ENCODE measurements at places on chromosomes 2 and 18. TPM values are rescaled to one million over a fixed set of nuclear protein-coding genes. Genes with fewer than 3 reads are reported as not detected.

SIX2 gene
- total RNA-seq = 27.9 TPM

DNA sequence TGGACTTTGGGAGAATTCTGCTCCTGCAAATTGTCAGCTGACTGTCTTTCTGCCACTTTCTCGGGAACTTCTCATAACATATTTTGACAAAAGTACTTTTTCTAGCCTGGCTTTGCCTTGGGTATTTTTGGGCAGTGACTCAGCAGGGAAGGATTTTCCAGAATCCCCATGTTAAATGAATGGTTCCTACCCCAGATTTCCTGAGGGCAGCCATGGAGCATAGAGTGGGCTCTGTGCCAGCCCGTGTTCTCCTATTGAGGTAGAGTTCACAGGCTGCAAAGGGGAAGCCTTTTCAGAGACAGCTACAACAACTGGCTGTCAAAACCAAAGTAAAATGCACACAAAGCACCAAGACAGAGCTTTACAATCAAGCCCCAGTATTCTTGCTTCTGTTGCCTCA is 59.8 kb downstream of the BMP10 start:
- DNase-seq = peak; percentile 30

DNA sequence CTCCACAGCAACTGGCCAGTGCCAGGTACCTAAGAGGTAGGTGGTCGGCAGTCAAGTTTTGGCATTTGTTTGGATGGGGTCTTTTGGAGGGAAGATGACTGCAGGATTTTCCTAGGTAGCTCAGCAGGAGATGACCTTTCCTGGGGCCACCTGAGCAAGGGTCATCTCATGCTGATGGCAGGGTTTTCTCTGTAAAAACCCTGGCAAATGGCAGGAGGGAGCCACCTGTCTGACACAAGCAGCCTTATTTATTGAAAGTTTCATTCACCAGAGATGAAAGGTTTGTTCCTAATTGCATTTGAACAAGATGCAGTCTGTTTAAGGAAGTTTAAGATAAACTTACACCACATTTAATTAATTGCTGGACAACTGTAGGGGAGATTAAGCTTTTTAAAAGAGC is 31.6 kb upstream of the ACAA2 start:
- DNase-seq = no peak

DNA sequence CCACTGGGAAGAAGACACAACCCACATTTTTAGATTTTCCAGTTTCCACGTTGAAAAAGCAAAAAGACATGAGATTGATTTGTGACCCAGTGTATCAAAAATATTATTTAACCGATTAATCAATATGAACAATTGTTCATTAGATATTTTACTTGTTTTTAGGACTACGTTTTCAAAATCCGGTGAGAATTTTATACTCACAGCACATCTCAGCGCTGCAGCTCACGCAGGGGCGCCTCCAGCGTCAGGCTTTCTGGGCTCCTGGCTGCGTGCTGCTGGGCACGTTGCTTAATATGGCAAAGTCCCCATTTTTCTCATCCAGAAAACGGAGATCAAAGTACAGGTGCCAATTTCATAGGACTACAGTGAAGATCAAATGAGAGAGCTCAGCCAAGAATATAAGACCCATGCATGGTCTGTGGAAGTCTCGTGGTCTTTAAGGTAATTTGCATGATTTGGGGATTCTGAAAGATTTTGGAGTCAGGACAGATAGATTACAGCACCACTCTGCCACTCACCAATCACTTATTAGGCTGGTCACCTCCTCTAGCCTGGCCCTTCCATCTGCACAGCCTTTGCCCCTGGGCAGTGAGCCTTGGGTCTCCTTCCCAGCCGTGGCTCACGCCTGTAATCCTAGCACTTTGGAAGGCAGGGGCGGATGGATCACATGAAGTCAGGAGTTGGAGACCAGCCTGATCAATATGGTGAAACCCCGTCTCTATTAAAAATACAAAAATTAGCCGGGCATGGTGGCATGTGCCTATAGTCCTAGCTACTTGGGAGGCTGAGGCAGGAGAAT is 36.2 kb downstream of the PTPN18 start:
- DNase-seq = no peak

- no peak for DNase-seq
Observed at GRCh38 chr2:10980886-10981425, 69.2 kb downstream of the KCNF1 start.

All from PC-3 (cell line).